CD4-positive, alpha-beta T cell (primary cell): ENCODE measurements at places on chromosomes 11 and 22. TPM values are rescaled to one million over a fixed set of nuclear protein-coding genes. Genes with fewer than 3 reads are reported as not detected.
A peak's percentile ranks its signal among the peaks of the same experiment; 100 is the strongest.

DNA sequence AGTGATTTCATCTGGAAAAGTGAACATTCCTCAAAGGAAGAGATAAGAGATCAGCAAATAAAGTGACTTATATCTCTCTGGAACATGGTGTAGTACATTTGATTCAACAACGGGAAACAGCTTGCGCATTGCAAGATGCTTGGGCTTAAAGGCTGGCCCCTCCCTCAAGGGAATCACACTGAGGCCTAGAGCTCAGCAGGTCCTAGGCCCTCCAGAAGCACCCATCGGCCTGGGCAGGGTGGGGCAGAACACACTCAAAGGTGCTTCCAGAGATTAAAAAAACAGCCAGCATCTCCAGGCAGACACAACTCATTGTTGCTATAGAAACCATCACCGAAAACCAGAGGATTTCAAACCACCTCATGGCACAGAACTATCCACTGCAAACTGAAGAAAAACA, 69.0 kb upstream of the ARFGAP3 start:
- DNase-seq: no peak

GRCh38 chr11:34959770-34960169, 43.4 kb downstream of the PDHX start:
- no peak for DNase-seq

DNA sequence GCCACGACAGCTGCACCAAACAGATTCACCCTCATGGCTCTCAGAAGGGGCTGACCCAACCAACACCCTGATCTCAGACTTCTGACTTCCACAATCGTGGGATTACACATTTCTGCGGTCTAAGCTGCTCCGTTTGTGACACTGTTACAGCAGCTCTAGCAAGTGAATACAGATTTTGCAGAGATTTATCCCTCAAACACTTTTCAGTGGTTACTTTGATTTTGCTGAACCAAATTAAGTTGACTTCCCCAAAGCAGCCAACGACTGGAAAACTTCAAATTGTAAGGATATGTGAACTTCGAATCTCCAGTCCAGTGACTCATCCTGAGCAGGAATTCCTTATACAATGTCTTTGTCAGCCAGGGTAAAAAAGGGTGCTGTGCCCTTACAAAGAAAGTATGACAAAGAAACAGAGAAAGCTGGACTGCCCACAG, 14.8 kb upstream of the INCENP start:
- no peak for DNase-seq

GRCh38 chr11:57134284-57134683, 47.5 kb upstream of the LRRC55 start:
- DNase-seq: no peak

- DNase-seq: no peak
Observed at GRCh38 chr22:38841635-38842034, 2.2 kb downstream of the NPTXR start.

- no peak for DNase-seq
Observed at GRCh38 chr11:117221775-117222517, 9.9 kb downstream of the PCSK7 start.

DNA sequence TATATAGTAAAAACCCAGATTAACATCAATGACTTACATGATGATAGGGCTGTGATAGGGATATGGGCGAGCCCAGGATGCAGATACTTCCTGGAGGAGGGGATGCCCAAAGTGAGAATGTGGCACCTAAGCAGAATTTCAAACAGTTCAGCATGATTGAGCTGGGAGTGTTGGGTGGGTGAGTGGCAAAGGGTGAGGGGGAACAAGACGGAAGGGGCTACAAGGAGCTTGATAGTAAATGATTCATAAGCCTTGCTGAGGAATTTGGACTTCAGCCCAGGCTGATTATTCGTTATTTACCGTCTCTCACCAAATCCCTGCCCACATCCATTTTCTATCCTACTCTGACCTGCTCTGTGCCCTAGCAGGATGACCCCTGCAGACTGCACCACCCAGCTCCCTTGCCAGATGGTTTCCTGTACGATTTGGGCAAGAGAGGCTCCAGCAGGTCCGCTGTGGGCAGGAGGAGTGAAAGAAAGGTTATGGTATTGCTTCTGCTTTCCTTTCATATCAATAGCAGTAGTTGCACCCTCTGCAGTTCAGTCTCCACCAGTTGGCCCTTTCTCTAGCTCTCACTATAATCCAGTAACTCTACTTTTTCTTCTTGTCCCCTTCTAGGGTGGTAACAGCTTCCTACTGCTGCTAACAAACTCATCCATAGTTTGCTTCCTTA, 30.3 kb upstream of the SIK2 start:
- no peak for DNase-seq

DNA sequence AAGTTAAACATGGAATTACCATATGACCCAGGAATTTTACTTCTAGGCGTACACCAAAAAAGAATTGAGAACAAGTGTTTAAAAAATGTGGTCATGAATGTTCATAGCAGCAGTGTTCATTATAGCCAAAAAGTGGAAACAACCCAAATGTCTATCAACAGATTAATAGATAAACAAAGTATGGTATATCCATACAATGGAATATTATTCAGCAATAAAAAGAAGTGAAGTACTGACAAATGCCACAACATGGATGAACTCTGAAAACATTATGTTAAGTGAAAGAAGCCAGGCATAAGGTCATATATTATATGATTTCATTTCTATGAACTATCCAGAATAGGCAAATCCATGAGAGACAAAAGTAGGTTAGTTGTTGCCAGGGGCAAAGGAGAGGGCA, 141.7 kb upstream of the NAV2 start:
- no peak for DNase-seq

- no peak for DNase-seq
Observed at GRCh38 chr11:69431893-69432738, 49.3 kb upstream of the LINC01488 start.

DNA sequence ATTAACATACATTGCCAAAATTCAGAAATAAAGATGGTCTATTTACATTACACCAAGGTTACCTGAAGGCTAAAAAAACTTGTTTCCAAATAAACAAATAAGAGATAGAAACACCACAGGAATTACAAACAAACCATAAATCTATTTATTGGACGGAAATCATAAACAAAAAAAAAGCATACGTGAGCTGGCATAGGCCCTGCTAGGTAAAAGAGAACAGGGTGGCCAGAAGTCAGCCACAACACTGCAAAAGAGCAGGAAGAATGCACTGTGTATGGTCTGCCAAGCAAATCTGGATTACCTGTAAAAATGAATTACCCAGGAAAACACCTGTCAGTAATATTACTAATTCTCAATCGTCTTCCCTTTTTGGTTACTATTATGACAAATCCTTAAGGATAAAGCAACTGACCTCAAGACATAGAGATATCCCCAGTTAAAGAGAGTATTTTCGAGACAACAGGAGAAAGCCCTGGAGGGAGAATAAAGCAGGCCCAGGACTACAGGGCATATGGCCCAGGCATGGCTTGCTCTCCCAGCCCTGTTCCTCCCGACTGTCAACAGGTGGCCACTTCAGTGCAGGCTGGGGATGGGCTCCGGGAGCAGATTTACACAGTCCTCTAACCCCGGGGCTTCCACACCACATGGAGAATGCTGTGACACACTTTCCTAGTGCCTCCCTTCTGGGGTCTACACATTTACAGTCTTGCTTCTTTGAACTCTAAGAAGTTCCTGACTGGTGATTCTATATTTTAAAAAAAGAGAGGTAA, 18.0 kb downstream of the PPP2R1B start:
- no peak for DNase-seq

DNA sequence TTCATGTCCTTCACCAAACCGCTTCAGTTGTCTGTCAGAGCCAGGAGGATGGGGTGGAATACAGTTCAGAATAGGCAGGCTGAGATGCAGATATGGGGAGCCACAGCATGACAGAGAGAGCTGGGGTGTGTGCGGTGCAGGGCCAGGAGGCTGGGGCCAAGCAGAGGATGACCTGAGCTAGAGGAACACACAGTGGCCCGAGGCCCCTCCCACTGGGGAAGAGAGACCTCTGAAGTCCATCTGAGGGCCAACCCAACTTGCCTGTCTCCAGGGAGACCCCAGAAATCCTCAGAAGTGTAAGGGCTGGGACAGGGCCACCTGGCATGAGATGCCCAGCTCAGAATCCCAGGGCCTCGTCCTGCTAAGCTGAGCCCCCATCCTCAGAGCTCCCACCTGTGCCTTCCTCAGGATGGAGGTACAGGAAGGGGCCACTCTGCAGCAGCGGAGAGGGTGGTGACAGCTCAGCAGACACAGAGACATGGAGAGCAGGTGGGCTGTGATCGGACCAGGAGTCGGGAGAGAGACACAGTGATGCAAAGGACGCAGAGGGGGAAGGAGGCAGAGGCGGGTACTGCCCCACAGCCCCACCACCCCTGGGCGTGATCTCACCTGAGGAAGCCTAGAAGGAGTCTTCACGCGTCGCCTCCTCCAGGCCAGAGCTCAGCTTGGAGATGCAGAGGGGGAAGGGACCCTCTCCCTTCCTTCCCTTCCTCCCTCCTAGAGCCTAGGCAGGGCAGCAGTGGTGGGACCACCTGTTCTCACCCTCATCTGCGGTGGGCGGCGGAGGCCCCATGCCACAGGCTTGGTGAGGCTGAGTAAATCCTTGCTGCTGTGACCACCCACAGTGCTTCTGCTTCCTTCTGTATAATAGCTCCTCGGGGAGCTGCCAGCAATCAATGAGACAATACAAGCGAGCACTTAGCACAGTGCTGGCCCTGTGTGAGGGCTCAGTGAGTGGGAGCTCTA, 9.1 kb upstream of the TUB start:
- DNase-seq: no peak

DNA sequence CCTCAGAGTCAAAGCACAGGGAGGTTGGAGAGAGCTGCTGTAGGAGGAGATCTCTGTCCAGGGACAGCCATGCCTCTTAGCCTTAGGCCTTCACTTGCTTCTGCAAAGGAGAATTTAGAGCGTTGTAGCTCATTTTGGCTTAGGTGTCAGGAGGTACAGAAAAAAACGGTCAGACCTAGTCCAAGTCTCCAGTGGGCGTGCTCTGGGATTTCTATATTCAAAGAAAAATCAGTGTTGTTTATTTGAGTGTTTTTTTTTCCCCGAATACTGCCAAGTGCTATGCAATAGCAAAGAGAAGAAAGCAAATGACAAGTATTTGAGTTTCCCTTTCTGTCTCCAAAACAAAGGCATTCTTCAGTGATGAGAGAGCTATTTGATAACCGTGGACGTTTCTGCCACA, 22.7 kb upstream of the OPCML start:
- no peak for DNase-seq

- DNase-seq: no peak
Observed at GRCh38 chr11:121420398-121420797, 31.7 kb upstream of the SORL1 start.

GRCh38 chr22:46727813-46728364, 10.2 kb downstream of the CERK start:
- no peak for DNase-seq

GRCh38 chr11:117097389-117098268, 599 bp downstream of the SIK3 start:
- DNase-seq: peak; percentile 12

Gene HBG1
- not detected for total RNA-seq

Gene MICALL1
- 16.9 TPM for total RNA-seq

Gene ELFN2
- total RNA-seq: 0.05 TPM

Gene OR51B4
- total RNA-seq: not detected

Gene TOMM22
- 54.8 TPM for total RNA-seq

Gene SCGB1C1
- not detected for total RNA-seq

Gene NPAS4
- not detected for total RNA-seq
